ENCODE measurements at places on chromosomes 5 and 9.

DNA sequence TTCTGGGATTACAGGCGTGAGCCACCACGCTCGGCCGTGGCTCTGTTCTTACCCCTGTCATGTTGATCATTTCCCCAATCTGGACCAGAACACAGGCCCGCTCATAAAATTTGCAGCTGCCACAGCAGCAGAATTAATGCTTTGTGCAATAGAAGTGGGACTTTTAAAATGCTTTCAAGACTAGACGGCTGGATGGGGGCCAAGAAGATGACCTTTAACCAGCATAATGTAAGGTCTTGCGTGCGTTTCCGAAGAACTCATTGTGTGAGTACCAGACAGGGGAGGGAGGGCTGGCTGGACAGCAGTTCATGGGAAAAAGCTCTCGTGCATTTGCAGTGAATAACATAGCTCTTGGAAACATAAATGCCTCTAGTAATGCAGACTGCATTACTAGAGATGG, 3.5 kb upstream of the WDR38 start:
- DNase-seq, result no peak

- DNase-seq, result no peak
Observed at GRCh38 chr5:9337928-9338595, 207.8 kb downstream of the SEMA5A start.

- DNase-seq, result no peak
Observed at GRCh38 chr5:146815411-146815810, 63.1 kb downstream of the PPP2R2B start.

- no peak for DNase-seq
Observed at GRCh38 chr5:54743997-54744788, 226.6 kb downstream of the SNX18 start.

DNA sequence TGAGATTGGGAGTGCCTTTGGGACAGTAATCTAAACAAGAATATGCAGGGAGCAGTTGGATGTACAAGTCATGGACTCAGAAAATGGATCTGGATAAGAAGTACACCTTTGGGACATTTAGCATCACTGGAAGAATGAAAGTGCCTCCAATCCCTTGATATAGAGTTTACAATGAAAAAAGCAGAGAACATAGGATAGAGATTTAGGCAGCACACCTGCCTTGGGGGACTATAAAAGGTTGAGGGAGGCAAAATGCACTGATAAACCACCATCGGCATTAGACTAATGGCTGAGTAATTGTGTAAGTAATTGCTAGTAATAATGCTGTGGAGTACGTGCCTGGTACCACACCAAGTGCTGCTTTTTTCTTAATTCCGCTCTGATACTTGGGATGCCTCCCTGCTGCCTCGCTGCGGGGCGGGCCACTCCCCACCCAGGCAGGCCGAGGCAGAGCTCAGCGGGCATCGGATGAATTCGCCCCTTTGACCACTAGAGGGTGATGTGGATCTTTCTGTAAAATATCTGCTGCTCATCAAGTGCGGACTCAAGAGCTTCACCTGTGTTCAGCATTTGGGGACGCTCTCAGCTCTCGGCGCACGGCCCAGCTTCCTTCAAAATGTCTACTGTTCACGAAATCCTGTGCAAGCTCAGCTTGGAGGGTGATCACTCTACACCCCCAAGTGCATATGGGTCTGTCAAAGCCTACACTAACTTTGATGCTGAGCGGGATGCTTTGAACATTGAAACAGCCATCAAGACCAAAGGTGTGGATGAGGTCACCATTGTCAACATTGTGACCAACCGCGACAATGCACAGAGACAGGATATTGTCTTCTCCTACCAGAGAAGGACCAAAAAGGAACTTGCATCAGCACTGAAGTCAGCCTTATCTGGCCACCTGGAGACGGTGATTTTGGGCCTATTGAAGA, 99.9 kb downstream of the ANKRD18B start:
- peak; percentile 74 for DNase-seq

GRCh38 chr5:43245724-43246385, 53.8 kb downstream of the NIM1K start:
- DNase-seq, result no peak

DNA sequence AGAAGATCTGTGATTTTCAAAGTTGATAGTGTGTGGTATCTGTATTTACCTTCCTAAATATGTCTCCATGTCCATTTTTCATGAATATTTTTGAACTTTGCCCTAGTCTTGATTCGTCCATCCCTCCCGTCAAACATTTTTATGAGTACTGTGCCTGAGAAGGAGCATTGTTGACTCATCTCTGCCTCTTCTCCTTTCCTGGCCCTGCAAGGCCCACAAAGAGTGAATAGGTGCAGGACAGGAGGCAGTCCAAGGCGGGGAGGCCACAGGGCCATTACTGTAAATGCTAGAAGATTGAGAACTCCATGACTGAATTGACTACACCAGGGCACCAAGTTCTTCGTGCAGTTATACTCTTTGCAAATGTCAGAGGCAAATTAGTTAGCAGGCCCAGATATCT, 200.9 kb downstream of the ZSWIM6 start:
- no peak for DNase-seq

- DNase-seq, result no peak
Observed at GRCh38 chr5:33743099-33743498, 148.7 kb downstream of the ADAMTS12 start.
